ENCODE measurements at places on chromosomes 3 and 15.

DNA sequence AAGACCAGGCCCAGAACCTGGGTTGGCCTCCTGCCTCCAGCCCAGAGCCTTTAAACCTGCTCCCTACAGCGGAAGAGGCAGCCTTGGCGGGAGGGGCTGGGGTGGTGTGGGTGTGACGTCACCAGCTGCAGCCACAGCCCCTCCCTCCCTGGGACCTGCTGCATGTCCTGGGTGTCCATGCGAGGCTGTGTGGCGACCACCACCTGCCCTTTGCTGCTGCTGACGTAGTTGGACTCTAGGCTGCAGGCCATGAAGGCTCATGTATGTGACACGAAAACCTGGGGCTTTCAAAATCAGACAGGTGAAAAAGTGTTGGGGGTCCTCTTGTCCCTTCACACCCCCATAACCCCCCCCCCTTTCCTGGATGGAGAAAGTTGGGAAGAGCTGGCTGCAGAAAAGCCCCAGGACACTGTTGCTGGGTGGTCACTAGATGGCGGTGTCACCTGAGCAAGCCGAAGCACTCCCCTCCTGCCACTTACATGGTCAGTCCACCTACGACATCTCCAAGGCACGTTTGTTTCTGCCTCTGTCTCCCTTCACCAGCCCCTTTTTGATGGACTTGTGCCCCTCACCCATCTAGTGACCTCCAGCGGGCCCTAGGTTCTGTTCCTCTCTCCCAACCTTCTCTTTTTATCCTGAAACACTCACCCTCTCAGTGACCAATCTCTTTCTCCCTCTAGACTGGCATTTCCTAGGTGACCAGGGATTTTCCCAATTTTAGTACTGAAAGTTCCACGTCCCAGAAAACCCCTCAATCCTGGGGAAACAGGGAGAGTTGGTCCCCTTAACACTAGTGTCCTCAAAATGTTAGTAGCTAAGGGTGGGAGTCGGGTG is 35.2 kb downstream of the SLC6A20 start:
- peak; percentile 10 for DNase-seq

DNA sequence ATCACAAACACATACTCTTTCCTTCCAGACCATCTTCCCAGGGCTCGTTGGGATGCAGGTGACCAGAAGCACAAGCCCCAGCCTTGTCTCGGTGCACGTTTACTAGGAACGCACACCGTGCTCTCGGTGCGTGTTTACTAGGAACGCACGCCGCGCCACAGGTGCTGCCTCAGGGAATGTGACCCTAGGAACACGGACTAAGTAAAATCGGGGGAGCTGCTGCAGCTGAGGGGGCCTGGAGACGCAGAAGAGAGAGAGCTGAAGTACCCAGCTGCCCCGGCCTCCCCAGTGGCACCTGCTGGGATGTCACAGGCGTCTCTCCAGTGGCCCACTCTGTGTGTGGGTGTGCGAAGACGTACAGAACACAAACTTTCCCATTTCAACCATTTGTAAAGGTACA is 91.0 kb upstream of the SNRPA1 start:
- DNase-seq: no peak

DNA sequence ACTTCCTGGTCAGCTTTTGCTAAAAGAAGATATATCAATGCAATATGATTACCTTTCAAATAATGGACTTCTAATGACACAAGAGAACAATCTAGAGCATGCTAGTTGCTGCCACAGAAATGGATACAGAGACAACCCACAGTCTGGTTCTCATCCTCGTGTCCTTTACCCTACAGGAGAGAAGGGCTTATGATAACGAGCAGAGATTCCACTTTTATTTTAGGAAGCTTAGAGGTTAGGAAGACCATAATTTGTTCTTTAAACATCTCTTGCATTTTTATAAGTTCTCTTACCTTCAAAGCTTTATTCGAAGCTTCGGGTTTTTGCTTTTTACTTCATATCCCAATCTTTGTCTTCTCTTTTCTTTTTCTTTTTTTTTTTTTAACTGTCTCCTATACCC is 39.1 kb downstream of the FILIP1L start:
- no peak for DNase-seq

DNA sequence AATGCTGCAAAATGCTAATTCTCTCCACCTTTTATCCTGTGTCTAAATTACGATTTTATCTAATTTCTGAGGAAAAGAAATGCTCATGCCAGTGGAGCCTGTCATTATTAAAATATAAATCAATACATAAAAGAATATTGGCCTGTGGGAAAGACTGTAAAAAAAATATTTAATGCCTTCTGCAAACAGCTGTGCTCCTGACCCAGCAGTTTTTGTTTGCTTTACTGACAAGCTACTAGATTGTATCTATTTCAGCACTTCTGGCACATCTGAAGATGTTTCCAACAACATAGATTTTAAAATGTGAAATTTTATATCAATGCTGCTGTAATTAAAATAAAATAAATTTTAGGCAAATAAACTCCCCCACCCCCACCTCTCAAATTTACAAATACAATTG is 493.6 kb upstream of the AGTR1 start:
- DNase-seq: no peak

DNA sequence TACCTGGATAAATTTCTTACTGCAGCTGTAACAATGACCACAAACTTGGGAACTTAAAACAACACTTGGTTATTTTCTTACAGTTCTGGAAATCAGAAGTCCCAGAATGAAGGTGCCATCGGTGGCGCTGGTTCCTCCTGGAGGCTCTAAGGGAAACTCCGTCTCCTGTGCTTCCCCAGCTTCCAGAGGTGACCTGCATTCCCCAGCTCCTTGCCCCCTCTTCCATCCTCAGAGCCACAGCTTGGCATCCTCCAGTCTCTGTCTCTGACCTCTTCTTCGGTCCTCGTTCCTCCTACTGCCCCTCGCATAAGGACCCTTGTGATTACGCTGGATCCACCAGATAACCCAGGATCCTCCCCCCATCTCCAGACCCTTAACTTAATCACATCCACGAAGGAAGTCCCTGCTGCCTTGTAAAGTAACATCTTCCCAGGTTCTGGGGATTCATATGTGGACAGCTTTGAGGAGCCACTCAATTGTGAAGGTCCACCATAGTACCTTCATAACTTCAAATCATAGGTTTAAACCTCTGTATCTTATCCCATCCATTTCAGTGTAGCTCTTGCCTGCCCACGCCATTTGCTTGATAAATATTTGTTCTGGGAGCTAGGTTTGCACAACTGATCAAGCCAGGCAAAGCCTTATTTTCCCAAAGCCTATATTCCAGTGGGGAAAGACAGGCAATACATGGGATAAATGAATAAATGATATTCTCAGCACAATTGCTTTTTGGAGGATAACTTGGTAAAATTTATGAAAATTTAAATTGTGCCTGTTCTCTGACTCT is 34.8 kb downstream of the KLF15 start:
- no peak for DNase-seq

DNA sequence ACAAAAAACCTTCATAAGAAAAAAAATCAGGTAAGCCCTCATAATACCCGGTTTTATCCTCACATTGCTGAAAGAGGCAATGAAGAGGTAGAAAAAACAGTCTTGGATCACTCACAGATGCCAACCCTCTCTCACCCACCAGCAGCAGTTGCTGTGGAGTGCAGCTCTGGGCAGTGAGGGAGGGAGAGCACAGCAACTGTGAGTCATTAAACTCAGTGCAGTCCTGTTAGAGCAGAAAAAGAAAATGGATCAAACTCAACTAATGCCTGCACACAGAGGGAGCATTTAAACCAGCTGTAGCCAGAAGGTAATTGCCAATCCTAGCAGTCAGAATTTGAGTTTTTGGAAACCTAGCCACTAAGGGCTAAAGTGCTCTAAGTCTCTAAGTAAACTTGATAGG is 1050.6 kb upstream of the ALCAM start:
- no peak for DNase-seq

- no peak for DNase-seq
Measured at GRCh38 chr3:56711344-56711743, 28.3 kb upstream of the TASOR start.

GRCh38 chr3:23113455-23114171 is 89.5 kb upstream of the UBE2E2 start:
- DNase-seq: no peak

DNA sequence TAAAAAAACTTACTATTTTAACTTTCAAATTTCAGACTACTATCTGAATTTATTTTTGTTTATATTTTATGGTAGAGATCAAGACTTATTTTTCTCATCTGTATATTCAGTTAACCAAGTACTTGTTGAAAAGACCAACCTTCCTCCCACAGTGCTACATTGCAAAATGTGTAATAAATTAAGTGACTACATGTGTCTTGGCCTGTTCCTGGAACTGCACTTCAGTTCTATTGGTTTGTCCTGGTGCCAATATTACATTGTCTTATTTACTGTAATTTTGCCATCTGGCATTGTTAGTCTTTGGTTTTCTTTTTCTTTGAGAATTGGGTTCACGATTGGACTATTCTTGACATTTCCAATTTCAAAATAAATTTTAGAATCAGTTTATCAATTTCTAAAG is 138.4 kb upstream of the KCNMB2 start:
- no peak for DNase-seq

DNA sequence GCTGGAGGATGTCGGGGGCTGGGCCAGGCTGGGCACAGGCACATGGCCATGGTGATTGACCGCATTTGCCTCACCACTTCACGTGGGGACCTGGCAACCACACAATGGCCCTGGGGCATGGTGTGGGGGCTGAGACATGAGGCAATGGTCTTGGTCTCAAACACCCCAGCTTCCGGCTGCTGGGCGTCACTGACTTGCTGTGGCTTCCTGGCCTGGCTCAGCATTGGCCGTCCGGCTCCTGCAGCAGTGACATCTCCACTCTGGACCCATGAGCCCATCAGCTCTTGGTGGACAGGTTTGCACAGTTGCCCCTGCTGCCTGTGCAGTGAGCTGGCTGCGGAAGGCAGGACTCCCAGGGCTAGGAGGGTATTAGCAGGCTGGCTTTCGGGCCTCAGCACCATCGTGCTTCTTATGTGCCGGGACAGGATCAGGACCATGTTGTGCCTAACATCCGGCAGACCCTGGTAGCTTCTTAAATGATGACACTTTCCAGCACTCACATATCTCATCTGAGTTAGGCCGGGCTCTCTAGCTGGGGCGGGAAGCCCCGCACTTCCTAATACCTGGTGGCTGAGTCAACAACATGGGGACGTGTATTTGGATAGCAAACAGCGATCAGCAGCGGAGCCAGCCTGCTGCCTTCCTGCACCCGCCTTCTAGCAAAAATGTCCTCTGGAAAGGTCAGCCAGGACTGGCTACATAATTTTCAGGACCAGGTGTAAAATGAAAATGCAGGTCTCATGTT is 34.1 kb downstream of the ZNF710 start:
- no peak for DNase-seq

- no peak for DNase-seq
Measured at GRCh38 chr15:70687482-70687881, 75.9 kb downstream of the UACA start.

All from activated CD4-positive, alpha-beta T cell treated with anti-CD3 and anti-CD28 coated beads for 24 hours (primary cell).